ENCODE measurements at places on chromosomes 1 and 21.

DNA sequence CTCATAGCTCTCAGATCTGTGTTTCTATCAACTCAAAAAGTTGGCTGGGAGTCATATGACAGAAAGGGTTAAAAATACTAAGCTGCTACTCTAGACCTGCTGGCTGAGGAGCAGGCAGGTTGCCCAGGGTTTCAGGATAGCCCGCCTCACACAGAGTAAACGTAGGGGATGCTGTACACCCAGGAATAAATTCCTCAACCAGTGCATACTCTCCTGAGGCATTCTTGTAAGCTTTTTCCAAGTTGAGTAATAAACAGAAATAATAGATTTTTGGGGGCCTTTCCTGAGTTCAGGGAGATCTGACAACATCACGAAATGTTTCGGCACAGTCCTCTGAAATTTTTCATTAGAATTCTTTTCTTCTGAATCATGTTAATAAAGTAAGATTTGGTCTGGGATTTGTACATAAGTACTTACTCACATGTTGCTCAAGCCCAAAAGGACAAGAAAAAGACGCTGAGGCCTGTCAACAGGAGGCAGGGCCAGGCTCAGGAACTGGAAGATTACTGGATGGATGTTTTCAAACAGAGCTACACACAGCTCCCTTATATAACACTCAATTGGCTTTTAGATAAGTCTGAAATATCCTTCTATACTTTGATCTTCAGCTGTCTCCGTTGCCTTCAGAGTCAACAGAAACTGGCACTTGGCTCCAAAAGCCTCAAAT, 41.0 kb downstream of the TGFBR3 start:
- no peak for DNase-seq

- peak; percentile 47 for DNase-seq
Measured at GRCh38 chr21:45128613-45129188, 54.3 kb downstream of the ADARB1 start.

DNA sequence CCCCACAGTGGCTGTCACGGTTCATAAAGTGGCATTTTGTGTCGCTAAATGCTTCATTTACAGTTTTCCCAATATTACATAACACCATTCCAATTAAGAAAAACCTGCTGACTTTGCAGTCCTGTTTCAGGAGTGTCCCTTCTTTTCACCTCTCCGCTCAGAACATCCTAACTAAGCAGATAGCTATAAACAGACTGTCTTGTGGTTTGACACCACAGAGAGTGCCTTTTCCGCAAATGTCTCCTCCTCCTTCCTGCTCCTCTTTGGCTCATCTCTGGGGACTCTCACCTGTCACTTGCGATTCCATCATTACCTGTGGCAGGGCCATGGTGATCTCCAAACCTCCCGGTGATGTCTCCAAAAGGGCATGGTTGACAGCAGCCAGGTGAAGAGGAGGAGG, 119.0 kb downstream of the CNIH3 start:
- DNase-seq, result no peak

- DNase-seq, result no peak
Measured at GRCh38 chr1:239282411-239282810, 104.0 kb upstream of the CHRM3 start.

DNA sequence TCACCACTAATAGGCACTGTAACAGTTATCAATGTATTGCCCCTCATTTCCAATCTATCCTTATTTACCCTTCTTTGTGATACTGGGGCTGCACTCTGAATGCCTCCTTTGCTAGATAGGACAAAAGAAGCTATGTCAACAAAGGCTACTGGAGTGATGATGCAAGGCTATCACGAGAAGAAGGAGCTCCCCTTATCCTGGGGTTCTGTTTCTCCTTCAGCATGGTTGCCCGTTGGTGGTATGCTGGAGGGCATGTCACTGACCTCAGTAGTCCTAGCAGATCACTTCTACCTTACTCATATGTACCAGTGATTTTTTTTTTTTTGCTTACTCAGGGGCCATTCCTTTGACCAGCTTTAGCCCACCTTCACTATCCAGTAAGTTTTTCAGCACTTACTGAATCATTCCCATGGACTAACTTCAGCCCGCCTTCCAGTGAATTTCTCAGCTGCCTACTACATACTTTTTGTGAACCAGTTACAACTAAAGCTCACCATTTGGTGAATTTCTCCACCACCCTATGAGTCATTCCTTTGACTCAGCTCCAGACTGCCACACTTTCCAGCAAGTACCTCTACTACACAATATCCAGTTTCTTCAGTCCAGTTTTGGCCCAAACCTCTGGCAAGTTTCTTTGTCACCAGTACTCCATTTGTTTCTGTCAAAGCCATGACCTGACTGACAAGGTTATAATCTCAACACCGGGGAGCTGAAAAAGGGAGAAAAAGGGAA, 944.5 kb downstream of the KCNT2 start:
- no peak for DNase-seq

- no peak for DNase-seq
Measured at GRCh38 chr21:34915364-34915841, 133.7 kb downstream of the RUNX1 start.

DNA sequence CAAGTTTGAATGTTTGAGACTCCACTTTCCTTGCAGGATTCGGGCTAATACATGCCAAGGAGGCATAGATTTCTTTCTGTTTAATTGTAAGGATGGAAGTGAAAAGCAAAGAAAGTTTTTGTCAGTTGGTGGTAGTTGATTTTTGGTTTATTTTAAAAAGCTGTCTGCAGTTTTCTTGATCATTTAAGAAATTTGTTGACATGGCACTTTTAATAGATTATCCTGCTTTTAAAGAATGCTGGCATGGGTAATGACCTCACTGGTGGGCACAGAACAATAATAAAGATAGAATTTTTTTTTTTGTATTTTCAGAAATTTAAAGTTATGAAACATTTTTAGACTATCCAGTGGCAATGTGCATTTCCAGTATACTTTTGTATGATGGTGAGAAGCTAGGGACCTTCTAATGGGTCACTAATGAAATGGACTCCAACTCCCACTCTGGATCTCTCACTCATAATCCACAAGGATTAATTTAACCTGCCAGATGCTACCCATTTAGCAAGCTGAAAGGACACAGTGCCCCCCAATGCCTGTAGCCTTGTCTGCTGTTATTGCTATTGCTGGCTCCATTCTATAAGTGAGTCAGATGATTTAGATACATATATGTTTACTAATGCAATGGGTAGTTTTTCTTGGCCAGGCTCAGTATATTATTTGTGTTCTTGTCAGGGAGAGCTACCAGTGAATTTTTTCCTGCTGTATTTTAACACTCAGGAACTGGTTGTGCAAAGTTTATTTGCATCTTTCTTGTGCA, 190.2 kb upstream of the SGIP1 start:
- DNase-seq, result no peak

DNA sequence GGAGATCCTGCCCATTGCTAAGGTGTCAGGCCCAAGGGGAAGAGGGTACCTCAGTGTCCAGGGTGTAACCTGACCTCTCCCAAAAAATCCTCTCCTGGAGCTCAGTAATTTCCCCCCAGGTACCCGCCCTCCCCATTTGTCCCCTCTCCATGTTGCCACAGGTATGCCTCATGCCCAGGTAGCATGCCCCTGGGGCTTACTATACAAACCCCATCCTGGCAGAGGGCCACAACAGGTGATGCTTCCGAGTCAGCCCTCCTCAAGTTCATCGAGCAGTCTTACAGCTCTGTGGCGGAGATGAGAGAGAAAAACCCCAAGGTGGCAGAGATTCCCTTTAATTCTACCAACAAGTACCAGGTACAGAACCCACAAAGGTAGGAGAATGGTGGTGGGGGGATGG, 15.7 kb downstream of the ATP1A4 start:
- DNase-seq, result no peak

DNA sequence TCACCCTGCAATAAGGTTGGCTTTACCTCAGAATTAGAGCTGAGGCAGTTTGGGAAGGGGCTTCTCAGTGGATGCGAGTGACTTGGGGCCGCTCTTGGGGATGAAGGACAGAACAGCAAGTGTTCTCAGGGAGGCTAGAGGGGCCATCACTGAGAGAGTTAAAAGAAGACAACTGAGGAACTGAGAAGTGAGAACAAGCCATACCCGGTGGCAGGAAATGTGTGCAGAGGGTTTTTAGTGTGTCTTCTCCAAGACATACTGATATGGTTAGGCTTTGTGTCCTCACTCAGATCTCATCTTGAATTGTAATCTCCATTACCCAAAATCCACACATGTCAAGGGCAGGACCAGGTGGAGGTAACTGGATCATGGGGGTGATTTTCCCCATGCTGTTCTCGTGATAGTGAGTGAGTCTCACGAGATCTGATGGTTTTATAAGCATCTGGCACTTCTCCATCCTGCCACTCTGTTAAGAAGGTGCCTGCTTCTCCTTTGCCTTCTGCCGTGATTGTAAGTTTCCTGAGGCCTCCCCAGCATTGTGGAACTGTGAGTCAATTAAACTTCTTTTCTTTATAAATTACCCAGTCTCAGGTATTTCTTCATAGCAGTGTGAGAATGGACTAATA, 75.8 kb downstream of the PCBP3 start:
- DNase-seq, result no peak

GRCh38 chr21:36820176-36821031, 121.5 kb downstream of the SIM2 start:
- no peak for DNase-seq

DNA sequence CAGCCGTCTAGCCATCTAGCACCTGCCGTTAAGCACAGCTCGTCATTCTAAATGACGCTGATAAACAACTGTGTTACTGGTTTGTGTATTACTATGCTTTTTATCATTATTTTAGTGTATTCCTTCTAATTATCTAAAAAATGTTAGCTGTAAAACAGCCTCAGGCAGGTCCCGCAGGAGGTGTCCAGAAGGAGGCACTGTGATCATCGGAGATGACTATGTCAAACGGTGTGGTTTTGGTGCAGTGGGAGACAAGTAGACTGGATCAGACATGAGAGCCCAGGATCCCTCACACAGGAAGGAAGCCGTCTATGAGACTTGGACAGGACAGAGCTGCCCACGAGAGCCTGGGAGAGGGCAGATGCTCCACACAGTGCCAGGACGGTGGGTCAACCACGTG, 55.3 kb upstream of the COL6A1 start:
- no peak for DNase-seq

GRCh38 chr1:118223426-118223825, 38.4 kb upstream of the SPAG17 start:
- no peak for DNase-seq

GRCh38 chr21:37582590-37582989, 216.0 kb downstream of the DYRK1A start:
- DNase-seq, result no peak

- no peak for DNase-seq
Measured at GRCh38 chr1:153561466-153561985, 4.1 kb downstream of the S100A2 start.

GRCh38 chr1:167726008-167726407, 4.2 kb downstream of the MPZL1 start:
- DNase-seq, result no peak

GRCh38 chr1:24805534-24806301, 60.5 kb downstream of the CLIC4 start:
- no peak for DNase-seq

GRCh38 chr21:35020436-35020835, 28.7 kb downstream of the RUNX1 start:
- DNase-seq, result no peak

GRCh38 chr1:236858165-236858564, 63.1 kb downstream of the MTR start:
- DNase-seq, result no peak

GRCh38 chr1:111571987-111572386, 47.6 kb upstream of the RAP1A start:
- DNase-seq, result no peak

- DNase-seq, result no peak
Measured at GRCh38 chr21:38534591-38534990, 36.3 kb upstream of the ERG start.

DNA sequence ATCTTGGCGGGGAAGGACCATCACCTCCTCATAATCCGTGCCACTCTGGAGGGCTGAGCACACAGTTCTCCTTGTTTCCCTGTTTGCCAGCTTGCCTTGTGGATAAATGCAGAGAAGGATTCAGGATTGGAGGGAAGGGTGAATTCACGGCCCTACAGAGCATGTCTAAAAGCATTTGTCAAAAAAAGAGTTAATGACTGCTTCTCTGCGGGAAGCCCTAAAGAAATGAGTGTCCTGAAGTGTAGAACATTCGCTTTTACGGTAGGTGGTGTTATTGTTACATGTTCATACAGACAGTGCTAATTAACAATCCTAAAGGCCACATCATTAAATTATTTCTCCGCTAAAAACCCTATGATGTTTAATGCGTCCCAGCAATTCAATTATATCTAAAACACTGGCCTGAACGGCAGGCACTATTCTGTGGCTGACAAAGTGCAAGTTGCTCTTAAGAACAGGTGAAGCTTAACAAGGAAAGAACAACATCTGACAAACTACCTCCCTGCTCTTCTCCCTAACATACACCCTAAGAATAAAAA, 112.3 kb upstream of the NFIA start:
- no peak for DNase-seq

GRCh38 chr1:117366177-117367045, 838 bp upstream of the MAN1A2 start:
- peak; percentile 58 for DNase-seq

- DNase-seq, result no peak
Measured at GRCh38 chr1:198174297-198174696, 17.5 kb downstream of the NEK7 start.

GRCh38 chr1:152983234-152983633, 647 bp upstream of the SPRR1A start:
- no peak for DNase-seq

- DNase-seq, result no peak
Measured at GRCh38 chr1:6268415-6268814, 7.5 kb upstream of the GPR153 start.

- no peak for DNase-seq
Measured at GRCh38 chr1:6338695-6339094, 54.9 kb downstream of the ACOT7 start.

- no peak for DNase-seq
Measured at GRCh38 chr1:1517973-1518620, 6.1 kb downstream of the ATAD3A start.

DNA sequence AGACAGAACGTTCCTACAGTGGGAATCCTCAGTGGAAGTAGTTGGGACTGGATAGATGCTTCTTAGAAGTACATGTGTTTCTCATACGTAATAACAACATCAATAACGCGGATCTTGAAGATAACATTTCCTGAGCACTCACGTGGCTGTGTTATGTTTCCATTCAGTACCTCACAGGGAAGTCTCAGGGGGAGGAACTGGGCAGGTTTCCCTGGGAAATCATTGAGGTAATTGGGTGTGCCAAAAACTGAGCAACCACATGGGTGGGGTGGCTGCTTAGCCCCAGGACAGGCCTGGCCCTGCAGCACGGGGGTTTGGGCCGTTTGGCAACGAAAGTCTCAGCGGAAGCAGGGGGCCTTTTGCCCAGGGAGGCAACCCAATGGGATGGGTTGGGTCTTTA, 133.8 kb downstream of the ZSCAN20 start:
- no peak for DNase-seq

DNA sequence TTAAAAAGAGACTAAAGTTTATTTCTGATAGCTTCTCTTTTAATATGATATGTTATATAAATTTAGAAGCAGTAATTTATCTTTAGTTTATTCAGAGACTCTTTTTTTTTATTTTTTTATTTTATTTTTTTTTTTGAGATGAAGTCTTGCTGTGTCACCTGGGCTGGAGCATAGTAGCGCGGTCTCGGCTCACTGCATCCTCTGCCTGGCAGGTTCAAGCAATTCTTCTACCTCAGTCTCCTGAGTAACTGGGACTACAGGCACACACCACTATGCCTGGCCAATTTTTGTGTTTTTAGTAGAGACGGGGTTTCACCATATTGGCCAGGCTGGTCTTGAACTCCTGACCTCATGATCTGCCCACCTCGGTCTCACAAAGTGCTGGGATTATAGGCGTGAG, 89.6 kb downstream of the DISP1 start:
- no peak for DNase-seq

- DNase-seq, result no peak
Measured at GRCh38 chr1:197862671-197863070, 39.8 kb upstream of the C1orf53 start.

- no peak for DNase-seq
Measured at GRCh38 chr1:218323568-218324225, 21.4 kb upstream of the TGFB2 start.

Data from stimulated activated CD4-positive, alpha-beta T cell treated with anti-CD3 and anti-CD28 coated beads, Interleukin-1b, Interleukin-23, amount 100 ng/mL, for 1 hour (primary cell).